ENCODE measurements at places on chromosomes 4 and X. TPM values are rescaled to one million over a fixed set of nuclear protein-coding genes. Genes with fewer than 3 reads are reported as not detected.

- no peaks in the 10 kb centered on the region for H3K4me1 ChIP-seq
- DNase-seq = no peak
- no peaks in the 10 kb centered on the region for H3K27me3 ChIP-seq
- no peaks in the 10 kb centered on the region for H3K36me3 ChIP-seq
- no peak overlapping the region for H3K4me3 ChIP-seq
These were observed 22.9 kb upstream of the NOCT start for GRCh38 chr4:138992676-138993075.

The CFAP99 gene
- 4.3 TPM for total RNA-seq

DNA sequence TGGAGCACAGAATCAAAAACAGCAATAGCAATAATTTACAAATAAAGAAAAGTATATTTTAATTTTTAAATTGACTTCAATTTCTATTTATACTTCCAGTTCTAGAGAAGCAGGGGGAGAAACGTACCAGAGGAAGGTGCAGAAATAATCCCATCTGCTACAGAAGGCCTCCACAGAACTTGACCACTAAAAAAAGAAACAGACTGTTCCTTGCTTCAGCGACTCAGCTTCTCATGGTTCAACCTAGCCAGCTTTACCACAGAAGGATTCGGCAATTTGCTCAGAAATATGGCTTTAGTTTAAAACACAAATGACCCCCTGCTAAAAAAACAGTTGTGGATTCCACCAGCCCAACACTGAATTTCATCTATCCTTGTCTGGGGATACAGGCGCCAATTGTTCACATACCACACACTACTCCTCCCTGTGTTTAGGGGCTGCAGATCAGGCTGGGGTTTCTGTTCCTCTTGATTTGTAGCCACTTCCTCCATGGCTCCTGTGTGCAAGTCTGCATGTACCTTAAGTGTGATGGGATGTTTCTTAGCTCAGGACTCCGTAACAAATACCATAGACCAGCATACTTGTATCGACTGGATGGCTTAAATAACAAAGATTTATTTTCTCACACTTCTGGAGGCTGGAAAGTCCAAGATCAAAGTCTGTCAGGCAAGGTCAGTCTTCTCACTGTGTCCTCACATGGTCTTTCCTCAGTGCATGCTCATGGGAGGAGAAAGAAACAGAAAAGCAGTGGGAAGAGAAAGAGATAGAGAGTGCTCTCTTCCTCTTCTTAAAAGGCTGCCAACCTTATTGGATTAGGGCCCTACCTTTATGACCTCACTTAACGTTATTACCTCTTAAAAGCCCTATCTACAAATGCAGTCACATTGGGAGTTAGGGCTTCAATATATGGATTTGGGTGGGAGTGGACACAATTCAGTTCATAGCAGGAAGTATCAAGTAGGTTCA, 79.1 kb downstream of the AMOT start:
- no peaks in the 10 kb centered on the region for H3K27me3 ChIP-seq
- no peak overlapping the region for H3K4me3 ChIP-seq
- H3K4me1 ChIP-seq = no peaks in the 10 kb centered on the region
- DNase-seq = no peak
- no peak overlapping the region for H3K27ac ChIP-seq

The HELT gene
- 0.97 TPM for total RNA-seq

DNA sequence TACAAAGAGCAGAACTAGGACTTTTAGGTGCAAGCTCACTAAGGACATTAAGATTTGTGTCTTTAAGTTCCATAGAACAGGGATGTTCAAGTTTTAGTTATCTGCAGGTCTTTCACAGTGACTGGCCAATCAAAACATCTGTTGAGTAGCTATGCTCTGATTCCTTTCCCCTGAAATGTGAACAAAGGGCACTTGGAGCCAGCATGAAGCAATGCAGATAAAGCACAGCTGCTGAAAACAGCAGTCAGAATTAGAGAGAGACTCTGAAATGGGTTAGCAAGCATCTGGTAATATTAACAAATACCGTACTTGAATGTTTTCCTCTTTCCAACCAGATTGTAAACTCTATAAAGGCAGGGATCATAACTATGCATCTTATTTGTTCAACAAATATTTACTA, 276.9 kb downstream of the RAB28 start:
- H3K4me3 ChIP-seq = no peak overlapping the region
- H3K27me3 ChIP-seq = no peaks in the 10 kb centered on the region
- no peak for DNase-seq
- no peaks in the 10 kb centered on the region for H3K4me1 ChIP-seq
- H3K27ac ChIP-seq = no peak overlapping the region
- no peaks in the 10 kb centered on the region for H3K36me3 ChIP-seq

GRCh38 chr4:8185930-8186329, 13.2 kb upstream of the SH3TC1 start:
- H3K4me1 ChIP-seq = peaks cover 55% of the 10 kb centered on the region
- no peaks in the 10 kb centered on the region for H3K27me3 ChIP-seq
- no peak for DNase-seq
- H3K4me3 ChIP-seq = no peak overlapping the region

DNA sequence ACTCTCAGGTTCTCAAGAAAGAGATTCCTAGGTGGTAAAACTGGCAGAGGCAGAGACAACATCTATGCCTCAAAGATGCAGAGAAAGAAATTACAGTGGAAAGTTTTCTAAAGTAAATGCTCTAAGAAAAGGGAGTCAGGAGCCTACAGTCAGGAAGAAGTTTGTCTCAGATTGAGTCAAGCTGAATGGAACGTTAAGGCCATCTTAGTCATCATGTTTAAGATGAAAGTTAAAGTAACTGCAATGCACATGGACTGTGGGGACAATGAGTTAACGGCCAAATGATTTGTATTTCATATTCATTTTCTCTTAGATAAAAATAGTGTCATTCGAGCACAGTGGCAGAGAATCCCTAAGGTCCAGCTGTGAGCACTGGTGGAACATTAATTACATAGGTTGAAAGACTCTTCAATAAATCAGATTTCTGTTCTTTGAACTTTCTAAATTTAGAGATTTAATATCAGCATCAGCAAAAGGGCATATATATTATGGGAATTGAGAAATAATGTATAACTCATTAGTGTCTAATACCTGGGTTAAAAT, 384.6 kb downstream of the DTHD1 start:
- no peaks in the 10 kb centered on the region for H3K36me3 ChIP-seq
- no peaks in the 10 kb centered on the region for H3K27me3 ChIP-seq
- no peak overlapping the region for H3K27ac ChIP-seq
- DNase-seq = no peak

DNA sequence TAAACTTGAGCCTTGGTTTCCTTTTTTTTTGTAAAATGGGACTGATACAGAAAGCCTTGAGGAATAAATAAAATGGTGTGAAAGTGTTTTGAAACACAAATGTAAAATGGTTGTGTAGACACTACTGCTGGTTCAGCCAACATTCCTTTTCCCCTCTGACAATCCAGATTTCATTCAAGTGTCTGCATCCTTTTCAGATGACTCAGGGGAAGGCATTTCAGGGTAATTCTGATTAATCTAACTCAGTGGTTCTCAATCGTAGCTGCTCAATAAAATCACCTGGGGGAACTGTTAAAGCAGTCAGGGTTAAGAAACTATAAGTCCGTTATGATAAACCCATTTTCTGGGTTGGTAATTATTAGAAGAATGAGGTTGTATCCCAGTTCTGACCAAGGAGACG, 4.6 kb downstream of the ARHGAP10 start:
- H3K4me3 ChIP-seq = no peak overlapping the region
- no peaks in the 10 kb centered on the region for H3K27me3 ChIP-seq

- no peaks in the 10 kb centered on the region for H3K27me3 ChIP-seq
- no peaks in the 10 kb centered on the region for H3K36me3 ChIP-seq
- H3K27ac ChIP-seq = no peak overlapping the region
- no peak overlapping the region for H3K4me3 ChIP-seq
These were observed 7.2 kb upstream of the CXCR3 start for GRCh38 chrX:71625471-71625870.

- H3K4me1 ChIP-seq = peaks cover 19% of the 10 kb centered on the region
- no peak for DNase-seq
- no peaks in the 10 kb centered on the region for H3K27me3 ChIP-seq
These were observed 251.6 kb downstream of the ARHGAP24 start for GRCh38 chr4:85726555-85726954.

GRCh38 chr4:3715855-3716630, 50.1 kb upstream of the ADRA2C start:
- H3K36me3 ChIP-seq = no peaks in the 10 kb centered on the region
- no peaks in the 10 kb centered on the region for H3K4me1 ChIP-seq
- peak; percentile 36 for DNase-seq
- H3K4me3 ChIP-seq = no peak overlapping the region

The DUSP9 gene
- total RNA-seq = not detected

The ENPEP gene
- 8.2 TPM for total RNA-seq

DNA sequence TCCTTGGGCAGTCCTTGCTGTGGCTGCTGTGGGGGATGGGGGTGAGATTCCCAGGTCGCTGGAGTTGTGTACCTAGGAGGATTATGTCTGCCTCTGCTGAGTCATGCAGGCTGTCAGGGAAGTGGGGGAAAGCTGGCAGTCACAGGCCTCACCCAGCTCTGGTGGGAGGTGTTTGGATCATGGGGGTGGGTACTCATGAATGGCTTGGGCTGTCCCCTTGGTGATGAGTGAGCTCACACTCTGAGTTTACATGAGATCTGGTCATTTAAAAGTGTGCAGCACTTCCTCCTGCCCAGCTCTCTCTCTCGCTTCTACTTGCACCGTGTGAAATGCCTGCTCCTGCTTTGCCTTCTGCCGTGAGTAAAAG, 24.6 kb upstream of the PDLIM3 start:
- H3K27ac ChIP-seq = no peak overlapping the region
- DNase-seq = no peak
- no peaks in the 10 kb centered on the region for H3K4me1 ChIP-seq
- H3K27me3 ChIP-seq = no peaks in the 10 kb centered on the region
- H3K36me3 ChIP-seq = no peaks in the 10 kb centered on the region

- no peak overlapping the region for H3K27ac ChIP-seq
- H3K4me3 ChIP-seq = no peak overlapping the region
- no peaks in the 10 kb centered on the region for H3K4me1 ChIP-seq
- no peaks in the 10 kb centered on the region for H3K36me3 ChIP-seq
These were observed 55.6 kb downstream of the CYLC1 start for GRCh38 chrX:83916525-83916924.

The SHOX gene
- not detected for total RNA-seq

The MAOB gene
- total RNA-seq = 23.4 TPM

DNA sequence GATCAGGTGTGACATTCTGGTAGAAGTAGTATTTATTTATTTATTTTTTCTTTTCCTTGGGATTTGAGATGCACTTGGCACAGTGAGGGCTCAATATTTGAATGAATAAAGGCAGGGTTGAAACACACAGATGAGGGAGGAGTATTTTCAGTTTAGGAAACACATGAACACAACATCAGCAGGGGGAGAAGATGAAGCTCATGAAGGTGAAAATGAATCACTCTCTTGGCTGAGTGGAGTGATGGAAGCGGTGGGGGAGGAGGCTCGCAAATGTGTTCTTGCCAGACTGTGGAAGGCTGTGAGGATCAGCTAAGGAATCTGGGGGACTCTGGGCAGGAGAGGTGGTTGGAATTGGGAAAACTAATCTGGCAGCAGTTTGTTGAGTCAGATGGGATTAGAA, 55.3 kb downstream of the ARHGAP10 start:
- no peak overlapping the region for H3K4me3 ChIP-seq
- H3K36me3 ChIP-seq = no peaks in the 10 kb centered on the region
- no peaks in the 10 kb centered on the region for H3K27me3 ChIP-seq

- no peak overlapping the region for H3K27ac ChIP-seq
- H3K4me1 ChIP-seq = peaks cover 14% of the 10 kb centered on the region
- no peaks in the 10 kb centered on the region for H3K27me3 ChIP-seq
- peaks cover 63% of the 10 kb centered on the region for H3K36me3 ChIP-seq
These were observed 39.7 kb downstream of the ACOX3 start for GRCh38 chr4:8400632-8401325.

GRCh38 chr4:86685401-86685800, 91.3 kb downstream of the PTPN13 start:
- H3K27ac ChIP-seq = no peak overlapping the region
- H3K27me3 ChIP-seq = no peaks in the 10 kb centered on the region
- H3K4me1 ChIP-seq = no peaks in the 10 kb centered on the region
- no peak for DNase-seq
- H3K4me3 ChIP-seq = no peak overlapping the region

The TMEM154 gene
- 19.6 TPM for total RNA-seq

DNA sequence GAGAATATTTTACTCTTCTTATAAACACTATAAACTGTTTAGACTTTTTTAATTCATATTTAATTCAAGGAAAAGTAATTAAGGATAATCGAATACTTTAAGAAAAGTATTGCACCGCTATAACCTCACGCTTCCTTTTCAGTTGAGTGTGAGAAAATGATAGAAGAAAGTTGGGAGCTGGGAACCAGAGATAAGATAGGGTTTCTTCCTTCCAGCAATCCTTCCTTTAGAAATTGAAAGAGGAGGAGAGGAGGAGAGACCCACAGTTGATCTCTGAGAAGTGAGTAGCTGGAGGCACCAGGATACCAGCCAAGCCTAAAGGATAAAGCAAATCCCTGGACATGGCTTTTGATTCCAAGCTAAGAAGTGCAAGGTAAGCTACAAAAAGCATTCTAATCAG, 242.3 kb upstream of the NOCT start:
- H3K4me1 ChIP-seq = no peaks in the 10 kb centered on the region
- H3K27ac ChIP-seq = no peak overlapping the region
- H3K4me3 ChIP-seq = no peak overlapping the region
- no peaks in the 10 kb centered on the region for H3K36me3 ChIP-seq
- no peaks in the 10 kb centered on the region for H3K27me3 ChIP-seq

DNA sequence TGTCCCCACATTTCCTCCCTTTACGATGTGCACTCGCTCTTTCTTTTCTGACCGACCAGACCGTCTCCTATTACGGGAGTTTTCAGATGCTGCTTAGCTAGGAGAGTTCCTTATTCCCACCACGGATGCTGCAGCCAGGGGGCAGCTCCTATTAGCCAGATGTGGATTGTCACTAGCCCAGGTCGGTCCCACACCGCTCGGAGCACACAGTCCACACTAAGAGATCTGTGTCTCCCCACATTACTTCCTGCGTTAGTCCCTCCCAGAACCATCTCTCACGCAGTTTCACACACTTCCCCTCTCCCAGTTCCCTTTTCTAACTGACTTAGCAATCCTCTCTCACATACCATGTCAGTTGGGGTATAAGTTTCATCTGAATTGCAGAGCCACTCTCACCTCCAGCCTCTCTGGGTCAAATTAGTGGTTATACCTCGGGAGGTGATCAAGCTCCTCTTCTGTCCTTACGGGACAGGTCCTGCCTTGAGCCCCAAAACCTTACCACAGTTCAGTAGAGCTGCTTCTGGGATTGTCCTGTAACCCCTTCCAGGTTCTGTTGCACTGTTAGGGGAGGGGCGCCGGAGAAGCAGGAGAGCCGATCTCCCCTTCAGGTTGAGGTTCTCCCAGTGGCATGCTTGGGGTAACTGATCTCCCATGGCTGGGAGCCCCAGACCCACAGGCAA, 28.2 kb downstream of the SULT1E1 start:
- DNase-seq = peak; percentile 55
- no peaks in the 10 kb centered on the region for H3K27me3 ChIP-seq
- peak overlapping the region; percentile 63 for H3K27ac ChIP-seq
- H3K4me1 ChIP-seq = peaks cover 18% of the 10 kb centered on the region
- H3K4me3 ChIP-seq = peak overlapping the region; percentile 7

DNA sequence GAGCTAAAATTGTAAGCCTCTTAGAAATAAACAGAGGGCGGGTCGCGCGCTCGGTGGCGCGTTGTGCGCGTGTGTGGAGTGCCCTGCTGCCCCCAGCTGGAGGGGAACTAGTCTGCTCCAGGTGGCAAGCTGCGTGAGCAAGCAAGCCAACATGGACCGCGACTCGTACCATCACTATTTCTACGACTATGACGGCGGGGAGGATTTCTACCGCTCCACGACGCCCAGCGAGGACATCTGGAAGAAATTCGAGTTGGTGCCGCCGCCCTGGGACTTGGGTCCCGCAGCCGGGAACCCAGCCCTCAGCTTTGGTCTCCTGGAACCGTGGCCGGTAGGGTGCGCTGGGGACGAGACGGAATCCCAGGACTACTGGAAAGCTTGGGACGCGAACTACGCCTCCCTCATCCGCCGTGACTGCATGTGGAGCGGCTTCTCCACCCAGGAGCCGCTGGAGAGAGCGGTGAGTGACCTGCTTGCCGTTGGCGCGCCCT, 66.1 kb downstream of the DNAAF6 start:
- H3K4me1 ChIP-seq = no peaks in the 10 kb centered on the region
- H3K4me3 ChIP-seq = no peak overlapping the region
- no peaks in the 10 kb centered on the region for H3K27me3 ChIP-seq
